ENCODE measurements at places on chromosomes 5 and 9.

- DNase-seq, result no peak
Measured at GRCh38 chr5:62785588-62785987, 207.0 kb downstream of the LRRC70 start.

DNA sequence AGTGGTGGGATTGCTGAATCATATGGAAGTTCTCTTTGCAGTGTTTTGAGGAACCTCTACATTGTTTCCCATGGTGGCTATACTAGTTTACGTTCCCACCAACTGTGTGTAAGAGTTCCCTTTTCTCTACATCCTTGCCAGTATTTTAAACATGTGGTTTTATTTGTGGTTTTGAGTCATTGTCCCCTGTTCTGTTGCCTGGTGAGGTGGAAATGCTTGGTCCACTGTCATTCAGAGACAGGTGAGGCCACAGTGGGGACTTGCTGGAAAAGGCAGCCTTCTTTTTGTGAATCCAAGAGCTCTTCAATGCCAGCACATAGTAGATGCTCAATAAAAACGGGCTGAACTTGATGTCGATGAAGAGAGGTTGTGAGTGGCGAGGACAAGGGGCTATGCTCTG, 44.2 kb downstream of the SH3PXD2B start:
- no peak for DNase-seq

DNA sequence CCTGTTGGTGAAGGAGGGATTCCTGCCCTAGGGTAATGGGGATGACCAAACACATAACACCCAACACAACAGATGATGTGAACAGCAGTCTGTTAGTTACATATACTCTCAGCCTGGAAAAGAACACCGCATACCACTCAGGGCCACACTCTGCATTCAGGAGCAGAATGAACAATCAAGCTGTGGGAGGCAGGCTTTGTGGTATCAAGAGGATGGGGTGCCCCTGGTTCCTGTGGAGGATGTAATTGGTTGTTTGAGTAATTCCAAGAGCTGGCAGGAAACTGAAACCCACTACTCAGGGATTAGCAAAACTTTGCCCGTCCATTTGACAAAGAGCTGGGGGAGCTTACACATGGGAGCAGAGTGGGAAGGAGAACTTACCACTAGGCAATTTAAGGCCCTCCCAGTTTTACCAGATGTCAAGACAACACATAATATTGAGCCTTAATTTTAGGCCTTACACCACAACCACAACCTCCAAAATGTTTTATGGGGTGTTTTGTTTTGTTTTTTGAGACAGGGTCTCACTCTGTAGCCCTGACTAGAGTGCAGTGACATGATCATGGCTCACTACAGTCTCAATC, 15.6 kb upstream of the PRKAA1 start:
- no peak for DNase-seq

- DNase-seq, result no peak
Measured at GRCh38 chr5:138732466-138732865, 20.8 kb upstream of the CTNNA1 start.

DNA sequence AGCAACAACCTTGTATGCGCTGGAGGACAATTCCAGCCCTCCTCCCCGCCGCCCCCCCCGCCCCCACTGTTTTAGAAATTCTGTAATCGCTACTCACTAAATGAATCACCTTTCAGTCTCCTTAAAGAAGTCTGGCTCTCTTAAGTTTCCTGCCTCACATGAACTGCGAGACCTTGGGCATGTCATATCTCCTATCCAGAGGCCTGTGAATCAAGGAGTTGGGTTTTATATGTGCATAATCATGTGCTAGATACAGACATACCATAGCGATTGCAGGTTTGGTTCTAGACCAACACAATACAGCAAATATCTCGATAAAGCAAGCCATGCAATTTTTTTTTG, 337 bp upstream of the DMAC1 start:
- no peak for DNase-seq

- no peak for DNase-seq
Measured at GRCh38 chr5:74415695-74416102, 224.8 kb downstream of the ENC1 start.

DNA sequence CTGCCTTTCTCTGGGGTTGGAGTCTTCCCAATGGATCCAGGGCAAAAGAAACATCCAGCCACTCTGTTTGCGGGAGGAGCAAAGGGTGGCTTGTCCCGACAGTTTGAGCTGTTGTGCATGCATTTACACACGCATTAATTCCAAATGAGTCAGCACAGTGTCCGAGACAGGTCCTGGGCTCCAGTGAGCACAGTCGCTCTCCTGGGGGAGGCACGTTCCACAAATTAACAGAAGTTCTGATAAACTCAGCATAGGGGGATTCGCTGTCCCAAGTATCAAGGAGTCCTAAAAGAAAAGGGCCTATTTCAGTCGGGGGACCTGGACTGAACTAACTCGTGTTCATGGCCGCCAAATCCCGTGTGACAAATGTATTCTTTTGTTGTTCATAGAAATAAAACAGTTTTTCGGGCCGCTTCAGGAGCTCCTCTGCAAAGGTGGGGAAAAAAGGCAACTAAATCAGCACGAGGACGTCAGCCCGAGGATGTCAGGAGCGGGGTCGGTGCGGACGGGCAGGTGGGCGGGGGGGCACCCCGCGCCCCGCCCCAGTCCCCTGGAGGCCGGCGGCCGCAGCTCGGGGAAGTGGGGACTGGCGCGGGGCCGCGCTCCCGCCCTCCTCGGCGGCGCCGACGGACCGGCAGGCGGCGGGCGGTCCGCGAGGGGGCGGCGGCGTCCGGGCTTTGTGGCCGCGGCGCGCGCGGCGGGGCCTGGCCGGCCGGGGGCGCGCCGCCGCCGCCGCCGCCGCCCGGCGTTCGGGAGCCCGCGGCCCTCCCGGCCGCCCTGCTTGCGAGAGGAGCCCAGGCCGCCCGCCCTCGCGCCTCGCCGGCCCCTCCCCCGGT, at the start of gene MSANTD3:
Gene MSANTD3 (plus strand): TSS at position 614 of the 836 bp plus-strand sequence. CDS start 14,796 bp downstream, outside the sequence.
- no peak for DNase-seq

GRCh38 chr5:115309751-115310370, 13.4 kb upstream of the CCDC112 start:
- no peak for DNase-seq

GRCh38 chr9:89195131-89195797, 16.6 kb upstream of the SHC3 start:
- DNase-seq, result no peak

- no peak for DNase-seq
Measured at GRCh38 chr5:9927521-9927997, 297.4 kb upstream of the TAS2R1 start.

- DNase-seq, result no peak
Measured at GRCh38 chr9:92155221-92155620, 40.0 kb upstream of the SPTLC1 start.

- DNase-seq, result no peak
Measured at GRCh38 chr9:135032868-135033460, 54.5 kb upstream of the OLFM1 start.

- no peak for DNase-seq
Measured at GRCh38 chr9:89008055-89008743, 16.9 kb downstream of the S1PR3 start.

GRCh38 chr9:128282500-128282899, 6.4 kb downstream of the SWI5 start:
- DNase-seq, result no peak

- no peak for DNase-seq
Measured at GRCh38 chr9:6973762-6974161, 216.0 kb downstream of the KDM4C start.

GRCh38 chr5:143516249-143516648, 112.8 kb upstream of the NR3C1 start:
- DNase-seq, result no peak

- DNase-seq, result no peak
Measured at GRCh38 chr5:160297004-160297403, 15.4 kb downstream of the CCNJL start.

DNA sequence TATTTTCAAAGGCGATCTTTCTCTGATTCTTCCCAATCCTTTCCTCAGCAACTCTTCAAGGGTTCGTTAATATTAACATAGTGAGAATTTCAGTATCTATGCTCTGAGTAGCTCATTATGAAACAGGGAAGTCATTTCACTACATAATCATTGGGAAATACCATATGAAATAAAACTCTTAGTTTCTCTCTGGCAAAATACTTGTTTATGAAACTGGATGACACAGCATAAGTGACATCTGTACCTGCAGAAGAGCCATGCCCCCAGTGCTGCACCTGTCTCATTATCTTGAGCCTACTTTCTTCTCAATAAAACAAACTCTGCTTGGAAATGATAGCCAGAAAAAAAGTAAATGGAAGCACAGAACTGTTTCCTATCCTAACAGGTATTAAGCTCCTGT, 33.8 kb upstream of the OTULIN start:
- DNase-seq, result no peak

- no peak for DNase-seq
Measured at GRCh38 chr9:109751253-109751652, 28.7 kb upstream of the PALM2AKAP2 start.

GRCh38 chr5:53355316-53355715, 125.1 kb upstream of the FST start:
- DNase-seq, result no peak

DNA sequence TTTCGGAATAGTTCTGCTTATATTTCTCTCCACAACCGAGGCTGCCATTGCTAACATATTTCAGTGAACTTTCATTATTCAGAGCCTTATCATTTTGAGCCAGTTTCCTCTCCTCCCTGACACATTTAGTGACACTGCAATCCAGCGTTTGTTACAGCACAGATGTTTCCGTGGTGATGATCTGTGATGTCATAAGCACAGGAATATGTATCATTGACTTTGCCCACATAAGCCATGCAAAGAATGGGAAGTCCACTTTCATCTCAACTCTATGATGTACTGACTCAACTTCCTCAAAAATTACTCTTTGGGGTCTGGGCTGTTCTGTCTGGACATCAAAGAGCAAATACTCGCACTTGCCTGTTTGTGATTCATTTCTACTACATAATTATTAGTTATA, 291.8 kb downstream of the EBF1 start:
- no peak for DNase-seq

GRCh38 chr5:169808118-169808581, 171.1 kb downstream of the DOCK2 start:
- DNase-seq, result no peak

- DNase-seq, result no peak
Measured at GRCh38 chr5:52728686-52729085, 59.0 kb upstream of the ITGA1 start.

DNA sequence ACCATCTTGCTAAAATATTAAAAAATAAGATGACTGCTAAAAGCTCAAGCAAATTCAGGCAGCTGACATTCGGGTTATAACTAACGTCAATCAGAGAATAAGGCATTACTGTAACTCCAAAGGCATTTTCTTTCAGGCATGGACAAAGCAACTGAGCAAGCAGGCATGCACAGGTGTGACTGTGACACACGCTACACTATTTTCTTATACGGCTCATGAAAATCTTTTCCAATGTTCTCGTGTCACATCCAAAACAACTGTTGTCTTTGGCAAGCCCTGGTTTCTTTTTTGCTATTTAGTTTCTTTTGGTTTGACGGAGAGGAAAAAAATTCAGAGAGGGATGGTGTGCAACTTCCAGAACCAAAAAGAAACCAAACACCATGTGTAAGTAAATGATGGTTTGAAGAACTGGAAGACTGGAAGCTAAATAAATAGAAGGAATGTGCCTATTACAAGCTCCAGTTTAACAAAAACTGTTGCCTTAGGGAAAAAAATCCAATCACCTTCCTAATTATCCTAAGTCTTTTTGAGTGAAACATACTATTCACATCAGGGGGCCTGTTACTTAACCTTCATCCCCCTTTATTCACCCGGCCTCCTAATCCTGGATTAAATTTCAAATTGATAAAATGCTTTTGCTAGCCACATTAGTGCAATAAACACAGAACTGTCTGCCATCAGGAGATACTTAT, 277.6 kb downstream of the PSAT1 start:
- DNase-seq, result no peak

GRCh38 chr9:126222363-126222834, 104.2 kb upstream of the MVB12B start:
- DNase-seq, result no peak

GRCh38 chr5:34632807-34633422, 23.2 kb upstream of the RAI14 start:
- DNase-seq, result no peak

DNA sequence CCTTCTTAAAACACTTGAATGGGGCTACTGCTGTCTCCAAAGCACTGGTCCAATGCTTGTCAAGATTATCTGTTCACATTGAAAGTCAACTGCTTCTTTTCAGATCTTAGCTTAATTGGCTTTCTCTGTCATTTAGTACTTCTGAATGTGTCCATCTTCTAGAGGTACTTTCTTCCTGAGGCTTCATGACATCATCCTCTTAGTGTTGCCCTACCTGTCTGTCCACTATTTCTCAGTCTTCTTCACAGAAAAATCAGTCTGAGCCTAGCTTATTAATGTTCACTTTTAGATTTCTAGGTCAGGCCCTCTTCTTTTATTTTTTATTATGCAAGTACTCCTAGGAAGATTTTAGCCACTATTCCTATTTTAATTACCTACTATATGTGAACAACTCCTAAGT, 899.9 kb downstream of the DTWD2 start:
- no peak for DNase-seq

GRCh38 chr5:152102057-152102456, 177.4 kb upstream of the GLRA1 start:
- DNase-seq, result no peak

DNA sequence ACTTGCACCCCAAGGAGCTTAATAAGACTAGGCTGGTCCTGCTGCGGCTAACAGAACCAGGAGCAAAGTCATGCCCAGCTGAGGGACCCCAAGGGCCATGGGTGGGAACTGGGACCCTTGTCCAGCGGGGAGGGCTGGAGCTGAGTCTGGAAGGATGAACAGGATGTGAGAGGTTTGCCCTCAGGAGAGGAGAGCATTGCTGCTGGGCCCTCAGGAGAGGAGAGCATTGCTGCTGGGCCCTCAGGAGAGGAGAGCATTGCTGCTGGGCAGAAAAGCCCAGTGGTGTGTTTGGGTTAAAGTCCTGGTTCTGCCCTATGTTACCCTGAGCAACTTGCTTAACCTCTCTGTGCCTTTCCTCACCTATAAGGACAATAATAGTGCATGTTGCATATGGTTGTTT, 125.8 kb downstream of the MACROH2A1 start:
- DNase-seq, result no peak

- DNase-seq, result no peak
Measured at GRCh38 chr5:69048230-69048629, 45.6 kb upstream of the SLC30A5 start.

DNA sequence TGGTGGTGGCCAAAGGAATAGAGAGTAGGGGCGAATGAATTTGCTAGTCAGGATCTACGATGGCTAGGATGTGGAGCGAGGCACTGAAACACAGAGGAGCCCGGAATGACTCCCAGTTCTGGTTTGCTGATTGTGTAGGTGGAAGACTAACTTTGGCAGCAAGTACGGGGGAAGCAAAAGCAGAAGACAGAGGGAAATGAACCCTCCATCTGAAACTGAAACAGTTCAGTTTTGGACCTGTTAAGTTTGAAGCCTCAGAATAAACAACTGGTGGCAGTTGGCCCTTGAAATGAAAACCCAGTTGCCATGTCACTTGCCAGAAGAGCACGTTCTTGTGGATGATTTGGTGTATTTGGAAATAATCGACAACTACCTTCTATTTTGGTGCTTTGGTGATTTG, 15.4 kb upstream of the SMIM15 start:
- no peak for DNase-seq

GRCh38 chr5:137082951-137083350, 416.2 kb downstream of the SPOCK1 start:
- no peak for DNase-seq
